ENCODE measurements at places on chromosomes 5 and 9.
A peak's percentile ranks its signal among the peaks of the same experiment; 100 is the strongest.

GRCh38 chr5:163619273-163619934 is 114.0 kb downstream of the MAT2B start:
- no peak for DNase-seq

DNA sequence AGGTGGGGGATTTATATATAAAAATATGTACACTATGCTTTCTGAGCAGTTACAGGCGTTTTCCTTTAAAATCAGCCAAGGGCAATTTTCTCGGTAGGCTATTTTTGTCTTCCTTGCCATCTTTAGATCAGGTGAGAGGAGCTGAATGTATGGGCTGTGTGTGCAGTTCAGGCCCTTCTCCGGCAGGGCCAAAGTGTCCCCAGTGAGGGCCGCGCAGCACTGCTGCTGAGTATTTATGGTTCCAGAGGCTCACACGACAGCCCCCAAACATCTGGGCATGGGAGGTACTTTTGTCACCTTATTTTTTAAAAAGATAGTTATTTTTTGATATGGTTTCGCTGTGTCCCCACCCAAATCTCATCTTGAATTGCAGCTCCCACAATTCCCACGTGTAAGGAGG is 11.5 kb downstream of the GFPT2 start:
- DNase-seq, result no peak

DNA sequence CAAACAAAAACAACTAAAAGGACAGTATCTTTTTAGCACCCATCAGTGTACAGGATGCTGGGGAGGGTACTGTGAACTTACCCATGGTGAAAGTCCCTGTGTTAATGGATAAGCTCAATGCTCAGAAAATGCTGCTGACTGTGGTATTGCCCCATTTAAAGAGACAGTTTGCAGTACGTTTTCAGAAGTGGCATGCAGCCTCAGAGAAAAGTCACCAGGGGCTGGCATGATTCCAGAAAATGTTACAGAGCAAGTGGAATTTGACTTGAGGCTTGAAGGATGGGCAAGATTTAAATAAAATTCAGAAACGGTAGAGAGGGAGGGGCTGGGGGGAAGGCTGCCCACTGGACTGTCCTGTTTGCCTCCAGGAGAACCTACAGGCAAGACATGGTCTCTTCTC is 7.2 kb downstream of the S1PR3 start:
- no peak for DNase-seq

DNA sequence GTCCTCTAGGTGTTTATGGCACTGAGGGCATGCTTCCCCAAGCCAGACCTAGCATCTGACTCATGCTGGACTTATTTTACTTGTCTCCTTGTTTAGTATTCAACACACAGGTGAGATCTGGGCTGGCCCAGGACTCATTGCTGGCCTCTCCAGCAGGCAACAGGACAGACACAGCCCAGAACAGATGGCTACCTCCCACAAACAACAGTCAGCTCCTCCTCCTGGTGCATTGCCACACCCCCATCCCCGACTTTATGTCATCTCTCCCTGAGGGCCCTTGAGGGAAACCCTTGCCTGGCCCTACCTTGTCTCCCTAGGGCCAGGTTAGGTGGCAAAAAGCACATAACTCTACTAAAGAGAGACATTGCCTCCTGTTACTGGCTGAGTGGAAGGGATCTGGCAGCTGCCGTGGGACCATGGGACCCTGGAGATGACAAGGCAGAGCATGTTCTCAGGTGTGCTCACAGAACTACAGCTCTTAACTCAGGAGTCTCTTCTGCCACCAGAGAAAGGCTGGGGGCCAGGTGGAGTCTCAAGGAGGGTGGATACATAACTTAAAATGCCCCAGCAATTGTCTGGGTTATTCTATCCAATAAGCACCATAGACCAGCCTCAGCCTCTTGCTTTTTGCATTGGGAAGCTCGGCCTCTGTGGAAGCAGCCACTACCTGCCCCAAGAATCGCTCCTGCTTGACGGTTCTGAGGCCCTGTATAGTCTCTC is 2.3 kb downstream of the ACSL6 start:
- DNase-seq, result no peak

DNA sequence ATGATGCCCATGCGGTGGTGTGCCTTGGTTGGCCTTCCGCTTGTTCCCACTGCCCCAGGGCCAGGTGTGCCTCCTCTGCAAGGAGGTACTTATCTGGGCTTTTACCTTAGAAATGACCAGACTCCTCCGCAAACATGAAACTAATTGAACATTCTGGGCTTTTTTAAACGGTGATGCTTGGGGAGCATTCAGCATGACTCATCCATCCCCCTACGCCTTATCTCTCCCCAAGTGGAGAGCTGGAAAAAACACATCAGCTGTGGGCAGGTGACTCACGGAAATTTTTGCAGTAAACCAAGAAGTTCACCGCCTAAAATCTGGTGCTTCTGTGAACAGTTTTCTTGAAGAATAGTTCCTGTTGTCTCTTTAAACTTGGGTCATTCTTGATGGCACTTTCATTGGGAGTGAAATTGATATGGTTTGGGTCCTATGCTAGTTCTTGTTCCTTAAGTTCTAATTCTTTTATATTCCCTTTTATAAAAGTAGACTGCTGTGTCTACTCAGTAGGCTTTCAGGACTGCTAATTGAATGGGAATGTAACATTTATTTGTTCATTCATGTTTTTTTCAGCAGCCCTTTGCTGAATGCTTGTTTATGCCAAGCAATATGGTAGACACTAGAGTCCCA is 39.6 kb downstream of the SFXN1 start:
- DNase-seq, result no peak

- no peak for DNase-seq
Observed at GRCh38 chr5:156759156-156759555, 90.9 kb upstream of the PPP1R2B start.

- no peak for DNase-seq
Observed at GRCh38 chr5:100609594-100609993, 74.4 kb downstream of the FAM174A start.

DNA sequence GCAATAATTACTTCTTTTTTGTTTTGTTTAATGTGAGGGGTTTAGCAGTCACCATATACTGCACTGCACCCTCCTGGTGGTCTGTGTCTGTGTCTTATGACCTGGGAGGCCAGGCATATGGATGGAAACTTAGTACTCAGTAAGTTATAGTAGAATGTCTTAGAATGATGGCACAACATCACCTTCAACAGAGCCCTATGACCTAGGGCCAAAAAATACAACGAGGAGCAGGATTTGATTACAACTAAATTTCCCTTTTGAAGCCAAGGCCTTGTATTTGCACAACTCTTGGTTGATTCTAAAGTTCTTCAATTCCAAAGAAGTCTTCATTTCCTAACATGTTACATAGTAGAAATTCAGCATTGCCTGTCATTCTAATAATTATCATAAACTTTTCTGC is 422.1 kb upstream of the PIK3R1 start:
- no peak for DNase-seq

DNA sequence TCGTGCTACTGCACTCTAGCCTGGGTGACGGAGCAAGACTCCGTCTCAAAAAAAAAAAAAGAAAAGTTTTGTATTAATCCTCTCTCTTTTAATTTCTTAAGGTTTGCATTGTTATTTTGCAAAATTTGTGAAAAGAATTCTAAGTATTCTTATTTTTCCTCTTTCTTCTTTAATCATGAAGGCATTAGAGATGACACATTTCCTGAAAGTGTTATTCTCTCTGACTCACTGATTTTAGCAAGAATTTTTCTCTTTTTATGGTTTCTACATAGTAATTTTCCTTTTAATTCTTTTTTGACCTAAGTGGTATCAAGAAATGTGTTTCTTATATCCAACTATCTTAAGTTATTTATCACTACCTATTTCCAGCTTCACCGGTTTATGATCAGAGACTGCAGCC is 78.0 kb downstream of the NSUN2 start:
- no peak for DNase-seq

DNA sequence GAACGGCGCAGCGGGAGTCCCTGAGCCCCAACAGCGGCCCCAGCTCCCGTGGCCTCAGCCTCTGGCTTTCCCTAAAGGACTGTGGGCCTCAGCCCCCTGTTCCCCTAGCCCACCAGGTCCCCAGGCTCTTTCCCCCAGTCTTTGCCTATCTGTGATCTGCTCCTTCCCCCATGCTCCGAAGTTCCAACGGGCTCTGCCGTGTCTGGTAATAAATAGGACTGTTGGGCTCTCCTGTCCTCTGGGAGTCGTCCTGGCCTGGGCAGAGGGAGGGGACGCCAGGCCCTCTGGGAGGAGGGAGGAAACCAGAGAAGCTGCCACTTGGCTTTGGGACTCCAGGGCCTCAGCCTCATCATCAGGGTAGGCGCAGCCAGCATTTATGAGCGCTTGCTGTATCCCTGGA is 28.1 kb downstream of the ADGRD2 start:
- DNase-seq, result peak; percentile 79

DNA sequence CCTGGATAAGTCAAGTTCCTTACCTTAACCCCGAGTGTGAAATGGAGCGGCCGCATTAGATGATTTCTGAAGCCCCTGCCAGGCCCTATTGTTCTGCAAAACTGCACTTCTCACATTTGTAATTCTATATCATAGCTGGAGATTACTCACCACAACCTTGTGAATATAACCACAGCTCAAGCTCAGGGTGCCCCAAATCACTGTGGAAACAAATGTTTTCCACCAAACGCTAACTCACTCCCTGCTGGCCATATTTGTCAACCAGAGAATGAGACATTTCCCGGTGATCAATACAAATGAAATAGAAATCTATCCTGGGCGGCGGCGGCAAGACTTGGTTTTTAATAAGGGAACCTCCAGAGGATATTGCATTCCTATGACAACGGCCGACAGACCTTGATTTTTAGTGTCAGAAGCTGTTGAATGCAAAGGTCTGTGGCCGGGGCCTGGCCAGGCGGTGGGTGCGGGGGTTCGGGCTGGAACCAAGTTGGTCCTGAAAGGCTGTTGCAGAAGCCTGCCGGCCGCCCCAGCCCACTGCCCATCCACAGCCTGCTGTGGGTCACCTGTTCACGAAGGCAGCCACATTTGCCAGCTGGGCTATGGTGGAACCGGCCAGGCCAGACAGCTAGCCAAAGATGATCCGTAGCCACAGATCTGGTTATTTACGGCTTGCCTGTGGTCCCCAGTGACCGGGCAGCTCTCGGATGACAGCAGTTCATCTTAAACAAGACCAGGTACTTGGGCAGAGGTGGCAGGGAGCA is 93.9 kb upstream of the LMX1B start:
- peak; percentile 51 for DNase-seq

DNA sequence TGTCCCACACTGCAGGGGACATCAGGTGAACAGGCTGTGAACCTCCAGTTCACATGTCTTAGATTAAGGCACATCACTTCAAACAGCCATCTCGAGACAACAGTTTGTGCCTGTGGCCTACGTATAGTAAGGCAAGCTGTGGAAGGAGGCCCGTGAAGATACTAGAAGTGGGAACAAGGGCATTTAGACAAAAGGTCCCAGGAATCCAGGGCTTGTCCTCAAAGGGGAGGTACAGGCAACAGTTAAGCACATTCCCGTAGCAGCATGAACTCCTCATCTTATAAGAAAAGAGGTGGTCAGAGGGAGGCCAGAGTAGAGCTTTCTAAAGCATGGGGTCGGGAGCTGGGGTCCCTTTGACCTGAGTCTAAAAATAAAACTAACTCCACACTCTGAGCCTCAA is 122.5 kb upstream of the TRPM3 start:
- no peak for DNase-seq

GRCh38 chr9:18194316-18194715 is 279.6 kb upstream of the ADAMTSL1 start:
- no peak for DNase-seq

DNA sequence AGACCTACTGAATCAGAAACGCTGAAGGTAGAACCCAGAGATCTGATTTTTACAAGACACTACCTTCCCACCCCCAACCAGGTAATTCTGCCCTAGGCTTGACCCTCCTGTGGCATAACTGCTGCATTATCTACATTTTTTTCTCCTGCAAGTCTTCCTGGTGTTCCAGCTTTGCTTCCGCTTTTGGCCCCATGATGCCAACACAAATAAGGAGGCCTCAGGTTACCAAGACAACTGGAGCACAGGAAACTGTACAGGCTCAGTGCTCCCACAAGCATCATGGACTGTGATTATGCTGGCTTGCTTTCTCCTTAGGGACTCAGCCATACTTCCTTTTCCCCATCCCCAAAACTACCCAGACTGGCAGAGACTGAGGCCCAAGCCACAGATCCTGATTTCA is 6.6 kb upstream of the MSMP start:
- DNase-seq, result no peak

DNA sequence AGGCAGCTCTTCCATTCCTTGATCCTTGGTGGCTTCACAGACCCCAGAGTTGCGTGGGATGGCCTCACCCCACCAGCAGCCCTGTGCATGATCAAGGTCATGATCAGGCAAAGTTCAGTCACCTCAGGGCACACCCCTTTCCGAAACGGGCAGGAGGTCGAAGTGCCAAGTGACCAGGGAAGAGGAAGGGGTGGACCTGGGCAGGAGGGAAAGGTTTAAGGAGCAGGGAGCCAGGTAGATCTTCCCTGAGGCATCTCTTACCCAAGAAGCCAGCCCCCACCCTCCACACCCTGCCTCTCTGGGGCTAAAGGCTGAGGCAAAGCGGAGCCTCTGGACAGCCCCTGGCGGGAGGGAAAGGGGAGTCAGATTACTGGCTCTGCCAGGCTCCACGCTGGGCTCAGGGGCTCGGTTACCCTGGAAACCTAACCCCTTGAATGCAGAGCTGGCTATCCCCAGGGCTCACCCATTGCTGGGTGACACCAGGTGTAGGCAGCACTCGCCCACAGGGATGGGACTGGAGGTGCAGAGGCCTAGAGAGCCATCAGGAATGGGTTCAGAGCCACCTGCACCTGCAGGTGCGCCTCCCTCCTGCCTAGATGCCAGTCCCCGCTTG is 3.6 kb downstream of the MGAT4B start:
- no peak for DNase-seq

- DNase-seq, result no peak
Observed at GRCh38 chr5:56454219-56454862, 221.2 kb upstream of the ANKRD55 start.

GRCh38 chr9:3887221-3887653 is 361.4 kb upstream of the RFX3 start:
- DNase-seq, result no peak

DNA sequence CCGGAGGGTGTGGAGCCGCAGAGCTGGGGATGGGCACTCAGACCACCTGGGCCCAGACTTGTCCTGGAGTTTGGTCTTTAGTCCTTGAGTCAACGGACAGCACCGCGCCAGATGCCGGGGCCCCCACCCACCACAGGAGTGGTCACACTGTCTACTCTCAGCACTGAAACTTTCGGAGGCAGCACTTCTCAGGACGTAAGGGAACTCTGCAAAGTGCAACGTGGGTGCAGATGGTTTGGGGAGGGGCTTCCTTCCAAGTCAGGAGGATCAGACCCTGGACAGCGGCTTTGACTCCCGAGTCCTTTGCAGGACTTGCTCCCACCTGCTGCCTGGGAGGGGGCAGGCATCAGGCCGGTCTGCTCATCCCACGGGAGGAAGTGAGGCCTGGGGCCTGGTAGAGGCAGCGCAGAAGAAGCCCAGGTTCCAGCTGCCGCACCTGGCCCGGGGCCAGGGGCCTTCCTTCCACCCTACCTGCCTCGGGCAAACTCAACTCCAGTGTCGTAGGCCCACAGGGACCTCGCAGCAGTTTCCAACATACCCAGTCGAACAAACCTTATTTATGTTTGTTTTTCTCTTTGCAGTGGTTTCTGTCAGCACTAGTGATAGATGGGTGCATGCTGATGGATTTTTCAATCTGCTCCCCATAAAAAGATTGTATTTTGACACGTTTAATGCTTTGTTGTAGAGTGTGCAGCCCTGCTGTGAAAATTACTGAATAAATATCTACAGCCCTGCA is 149.8 kb upstream of the PPP1R26 start:
- peak; percentile 84 for DNase-seq
